ENCODE measurements at places on chromosomes 2 and 18.

DNA sequence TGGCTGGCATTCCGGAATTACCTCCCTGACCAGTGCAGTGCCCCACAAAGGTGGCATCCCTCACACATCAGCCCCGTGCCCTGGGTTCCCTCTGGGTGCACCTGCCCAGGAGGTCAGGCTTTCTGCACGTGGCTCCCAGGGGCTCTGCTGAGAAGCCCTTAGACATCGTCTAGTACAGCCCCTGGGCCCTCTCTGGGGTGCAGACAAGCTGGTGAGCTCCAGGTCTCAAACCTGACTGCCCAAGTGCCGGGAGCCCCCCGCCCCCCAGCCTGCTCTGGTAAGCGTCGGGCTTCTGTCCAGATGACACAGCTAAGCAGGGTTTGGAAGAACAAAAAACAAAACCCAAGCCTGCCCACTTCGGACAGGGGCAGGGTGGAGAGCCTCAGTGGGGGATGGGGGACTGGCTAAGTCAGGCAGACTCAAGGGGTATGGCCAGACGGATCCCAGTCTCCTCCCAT, 20.2 kb downstream of the TWIST2 start:
- no peak for DNase-seq

DNA sequence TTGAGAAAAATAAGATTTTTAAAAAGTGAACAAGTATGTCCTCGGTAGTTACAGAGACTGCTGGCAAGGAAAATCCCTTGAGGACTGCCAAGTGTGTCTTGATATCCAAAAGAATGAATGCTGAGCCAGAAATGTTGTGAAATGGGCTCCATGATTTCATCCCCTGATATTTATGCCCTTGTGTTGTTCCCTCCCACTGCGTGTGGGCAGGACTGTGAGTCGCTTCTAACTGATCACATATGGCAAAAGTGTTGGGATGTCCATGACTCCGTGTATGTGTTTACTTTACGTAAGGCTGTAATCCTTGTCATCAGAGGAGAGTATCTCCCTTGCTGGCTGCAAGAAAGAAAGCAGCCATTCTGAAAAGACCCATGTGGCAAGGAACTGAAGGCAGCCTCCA, 285.1 kb downstream of the SS18 start:
- no peak for DNase-seq

DNA sequence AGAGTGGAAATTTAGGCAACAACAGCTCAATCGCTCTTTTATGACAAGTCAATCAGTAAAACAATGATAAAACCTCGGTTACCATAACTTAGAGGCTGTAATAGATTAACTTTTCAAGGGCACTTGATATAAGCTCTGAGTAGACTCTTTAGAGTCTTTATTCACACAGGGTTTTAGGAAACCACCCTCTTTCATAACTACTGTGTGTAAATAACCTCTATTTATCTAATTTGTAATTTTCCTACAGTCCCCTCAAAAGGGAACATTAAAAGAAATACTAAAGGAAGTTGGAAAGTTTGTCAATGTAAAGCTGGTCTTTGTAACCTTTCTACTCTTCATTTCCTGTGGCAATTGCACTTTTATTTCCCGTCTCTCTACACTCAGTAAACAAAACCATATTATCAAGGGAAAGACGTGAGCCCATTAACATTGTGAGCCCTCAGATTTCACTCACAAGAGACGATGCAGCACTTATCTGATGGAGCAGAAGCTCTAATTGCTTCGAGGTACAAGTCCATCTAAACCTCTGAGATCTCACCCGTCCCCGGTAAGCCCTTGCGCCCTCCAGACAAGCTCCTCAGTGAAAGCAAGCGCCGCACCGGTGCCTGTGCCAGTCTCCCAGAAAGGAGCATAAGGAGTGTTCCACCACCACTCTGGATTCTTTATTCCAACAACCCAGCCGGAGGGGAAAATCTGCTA, 1.1 kb upstream of the HOXD1 start:
- no peak for DNase-seq

DNA sequence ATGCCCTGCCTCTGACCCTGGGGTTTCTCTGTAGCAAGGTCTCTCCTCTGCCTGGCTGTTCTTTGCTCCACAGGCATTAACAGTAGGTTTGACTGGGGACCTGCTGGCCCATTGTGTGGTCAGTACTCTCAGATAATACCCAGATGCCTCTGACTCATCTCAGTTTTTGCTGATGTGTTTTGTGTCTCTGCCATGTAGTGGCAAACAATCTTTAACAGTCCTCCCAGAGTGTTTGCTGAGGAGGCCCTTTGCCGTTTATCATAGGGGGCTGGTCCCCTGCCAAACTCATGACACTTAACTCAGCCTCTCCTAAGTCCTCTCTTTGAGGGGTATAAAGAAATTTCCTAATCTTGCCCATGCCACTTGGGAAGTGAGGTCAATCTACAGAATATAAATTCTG, 793.7 kb upstream of the FANCL start:
- DNase-seq: no peak

GRCh38 chr2:36369163-36369562, 13.6 kb downstream of the CRIM1 start:
- no peak for DNase-seq

DNA sequence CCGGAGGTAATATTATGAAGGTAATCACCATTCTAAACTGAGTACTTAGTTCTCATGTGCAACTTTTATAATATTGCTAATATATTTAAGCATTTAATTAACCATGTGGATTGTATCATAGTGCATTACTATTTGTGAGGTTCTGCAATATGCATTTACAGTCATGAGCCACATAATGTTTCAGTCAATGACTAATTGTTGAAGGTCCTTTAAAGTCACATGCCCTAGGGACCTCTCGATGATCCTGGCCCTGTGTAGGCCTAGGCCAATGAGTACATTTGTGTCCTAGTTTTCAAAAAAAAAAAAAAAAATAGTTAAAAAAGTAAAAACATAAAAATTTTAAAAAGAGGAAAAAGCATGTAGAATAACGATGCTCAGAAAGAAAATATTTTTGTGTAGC, 298.0 kb downstream of the DSEL start:
- DNase-seq: no peak

DNA sequence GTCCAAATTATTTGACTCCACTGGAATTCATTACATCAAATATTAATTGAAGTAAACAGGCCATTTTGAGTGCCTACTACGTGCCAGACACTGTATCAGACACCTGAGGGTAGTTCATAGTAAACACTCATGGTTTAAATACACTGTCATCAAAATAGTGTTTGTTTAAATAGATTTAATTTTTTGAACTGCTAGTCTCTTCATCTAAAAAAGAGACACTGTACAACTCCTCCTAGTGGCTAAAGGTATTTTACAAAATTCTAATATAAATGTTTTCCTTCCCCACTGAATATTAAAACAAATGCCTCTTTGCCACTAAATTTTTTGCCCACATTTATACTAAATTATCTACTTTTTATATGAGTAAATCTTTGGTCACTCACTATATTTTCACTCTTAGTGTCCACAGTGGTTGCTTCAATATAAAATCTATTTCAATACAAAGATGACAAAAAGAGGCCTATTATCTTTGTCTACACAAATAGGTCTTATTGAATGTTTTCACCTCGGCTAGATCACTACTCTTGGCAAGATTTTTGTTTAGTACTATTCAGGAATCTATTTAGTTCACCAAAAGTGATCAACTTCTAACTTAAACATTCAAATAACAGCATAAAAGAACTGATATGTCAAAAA, 122.1 kb downstream of the TMEM247 start:
- DNase-seq: no peak

DNA sequence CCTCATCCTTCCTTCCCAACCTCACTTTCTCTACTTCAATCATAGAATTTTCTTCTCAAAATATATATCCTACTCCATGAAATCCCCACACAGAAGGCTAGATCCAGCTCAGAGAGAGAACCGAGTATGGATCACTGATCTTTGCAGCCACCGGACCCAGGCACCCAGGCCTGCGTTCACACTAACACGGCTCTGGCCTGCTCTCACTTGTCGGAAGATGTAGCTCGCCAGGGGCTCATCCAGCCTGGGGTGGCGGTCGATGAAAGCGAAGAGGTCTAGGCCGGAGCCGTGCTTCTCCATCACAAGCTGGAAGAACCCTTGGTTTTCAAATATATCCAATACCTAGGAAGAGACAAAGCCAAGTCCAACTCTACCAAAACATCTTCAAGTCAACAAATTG, 12.7 kb upstream of the MTERF4 start:
- no peak for DNase-seq

DNA sequence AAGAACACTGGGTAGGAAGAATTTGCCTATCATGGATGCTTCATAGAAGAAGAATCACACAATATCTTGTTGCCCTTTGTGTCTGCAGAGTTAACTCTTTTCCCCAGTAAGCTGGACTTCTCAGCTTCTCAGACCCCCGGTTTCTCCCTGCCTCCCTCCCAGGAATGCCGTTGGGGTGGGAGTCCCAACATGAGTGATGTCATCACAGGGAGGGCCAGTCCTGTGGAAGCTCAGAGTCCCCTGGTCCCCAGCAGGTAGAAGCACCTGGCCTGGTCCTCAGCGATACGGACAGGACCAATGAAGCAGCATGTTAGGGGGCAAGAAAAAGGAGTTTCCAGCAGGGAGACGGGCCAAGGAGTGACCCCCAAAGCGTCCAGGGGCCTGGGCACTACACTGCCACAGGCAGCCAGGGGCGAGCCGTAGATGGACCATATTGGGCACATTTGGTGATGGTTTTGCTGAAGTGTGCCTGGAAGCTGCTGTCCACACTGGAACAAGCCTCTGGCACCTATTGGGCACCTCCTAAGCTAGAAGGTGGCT, 235.9 kb upstream of the SMAD2 start:
- DNase-seq: no peak

GRCh38 chr18:61955644-61956043, 62.8 kb upstream of the RNF152 start:
- DNase-seq: no peak

GRCh38 chr2:163252199-163252598, 413.6 kb upstream of the KCNH7 start:
- DNase-seq: no peak

DNA sequence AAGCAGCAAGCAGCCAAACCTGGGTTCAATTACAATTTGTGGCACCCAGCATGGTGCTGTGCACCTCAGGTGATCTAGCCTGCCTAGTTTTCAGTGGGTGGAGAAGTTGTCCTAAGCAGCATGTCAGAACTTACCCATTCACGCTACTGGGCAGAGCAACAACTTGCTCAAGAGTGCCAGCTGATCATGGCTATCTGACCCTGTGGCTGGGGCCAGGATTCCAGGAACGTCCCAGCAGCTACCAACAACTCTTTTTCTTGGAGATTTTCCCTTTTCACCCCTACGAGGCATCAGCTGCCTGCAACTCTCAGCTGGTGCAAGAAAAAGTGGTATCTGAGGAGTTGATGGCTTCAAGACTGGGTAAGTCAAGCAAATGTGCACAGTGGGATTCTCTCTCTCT, 83.5 kb downstream of the SH3YL1 start:
- no peak for DNase-seq

- DNase-seq: no peak
Observed at GRCh38 chr2:224416656-224417360, 14.9 kb upstream of the FAM124B start.

DNA sequence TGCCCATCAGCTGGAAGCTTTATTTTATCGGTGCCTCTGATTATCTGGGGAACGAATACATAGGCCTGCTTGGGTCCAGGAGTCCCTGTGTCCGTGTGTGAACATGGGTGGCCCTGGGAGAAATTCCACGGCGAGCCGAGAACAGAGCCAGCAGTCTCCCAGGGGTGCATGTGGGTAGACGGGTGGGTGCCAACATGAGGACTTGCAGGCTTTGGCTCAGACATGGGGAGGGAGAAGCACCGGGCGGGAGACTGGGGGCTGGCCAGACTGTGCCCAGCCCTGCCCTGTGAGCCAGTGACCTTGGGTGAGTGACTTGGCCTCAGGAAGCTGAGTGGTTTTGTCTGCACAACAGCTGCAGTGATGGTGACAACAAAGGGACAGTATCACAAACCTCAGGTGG, 44.2 kb upstream of the SALL3 start:
- DNase-seq: no peak

DNA sequence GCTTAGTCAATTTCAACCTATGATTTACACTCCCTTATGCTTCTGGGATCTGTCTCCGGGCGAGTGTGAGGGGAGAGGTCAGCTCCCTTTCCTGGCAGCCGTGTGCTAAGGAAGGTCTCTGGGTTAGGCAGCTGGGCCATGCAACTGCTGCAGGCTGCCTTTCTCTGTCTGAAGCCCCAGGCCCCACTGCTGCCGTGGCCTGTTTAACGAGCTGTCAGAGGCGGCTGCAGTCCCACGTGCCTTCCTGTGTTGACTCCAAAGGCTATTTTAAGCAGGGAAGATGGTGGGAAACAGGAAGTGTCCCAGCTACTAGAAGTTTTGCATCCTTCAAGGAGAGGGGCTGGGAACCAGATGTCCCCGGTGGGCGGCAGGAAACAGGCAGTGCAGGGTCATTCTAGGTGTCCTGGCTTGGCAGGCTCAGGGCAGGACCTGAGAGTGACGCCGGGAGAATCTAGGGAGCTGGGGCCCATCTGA, 186.4 kb downstream of the TNS1 start:
- DNase-seq: no peak

DNA sequence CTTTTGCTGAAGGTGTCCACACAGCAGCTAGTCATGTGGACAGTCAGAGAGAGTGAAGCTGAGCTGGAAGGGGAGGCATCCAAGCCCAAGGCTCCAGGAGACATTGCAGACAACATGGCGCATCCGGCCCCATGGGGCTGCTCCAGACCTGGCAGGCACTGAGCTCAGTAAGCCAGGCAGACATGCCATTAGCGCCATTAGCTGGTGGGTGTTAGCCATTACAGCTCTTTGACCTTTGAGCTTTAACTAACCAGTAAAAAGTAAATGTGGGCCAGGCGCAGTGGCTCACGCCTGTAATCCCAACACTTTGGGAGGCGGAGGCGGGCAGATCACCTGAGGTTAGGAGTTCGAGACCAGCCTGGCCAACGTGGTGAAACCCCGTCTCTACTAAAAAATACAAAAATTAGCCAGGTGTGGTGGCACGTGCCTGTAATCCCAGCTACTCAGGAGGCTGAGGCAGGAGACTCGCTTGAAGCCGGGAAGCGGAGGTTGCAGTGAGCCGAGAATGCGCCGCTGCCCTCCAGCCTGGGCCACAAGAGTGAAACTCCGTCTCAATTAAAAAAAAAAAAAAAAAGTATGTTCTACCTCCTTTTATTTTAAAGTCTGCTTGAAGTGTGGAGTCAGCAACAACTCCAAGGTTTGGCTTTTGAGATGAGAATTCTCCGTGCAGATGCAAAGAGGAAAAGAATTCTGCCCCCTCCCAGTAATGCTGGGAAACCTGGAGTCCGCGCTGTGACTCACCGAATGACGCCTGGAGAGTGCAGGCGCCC, 69.4 kb downstream of the TWSG1 start:
- DNase-seq: no peak

- DNase-seq: no peak
Observed at GRCh38 chr2:127174136-127174535, 46.0 kb downstream of the CYP27C1 start.

- DNase-seq: no peak
Observed at GRCh38 chr2:48339451-48339850, 190.5 kb upstream of the STON1 start.

- no peak for DNase-seq
Observed at GRCh38 chr2:2879781-2880180, 497.8 kb downstream of the EIPR1 start.

- DNase-seq: no peak
Observed at GRCh38 chr2:44271296-44271695, 4.0 kb upstream of the SLC3A1 start.

GRCh38 chr2:218128781-218129457, 3.1 kb downstream of the CXCR2 start:
- no peak for DNase-seq

Measured in stimulated activated CD4-positive, alpha-beta T cell treated with anti-CD3 and anti-CD28 coated beads, Interleukin-1b, Interleukin-23, amount 100 ng/mL, for 48 hours (primary cell).